ENCODE measurements at places on chromosomes 13 and 19.

DNA sequence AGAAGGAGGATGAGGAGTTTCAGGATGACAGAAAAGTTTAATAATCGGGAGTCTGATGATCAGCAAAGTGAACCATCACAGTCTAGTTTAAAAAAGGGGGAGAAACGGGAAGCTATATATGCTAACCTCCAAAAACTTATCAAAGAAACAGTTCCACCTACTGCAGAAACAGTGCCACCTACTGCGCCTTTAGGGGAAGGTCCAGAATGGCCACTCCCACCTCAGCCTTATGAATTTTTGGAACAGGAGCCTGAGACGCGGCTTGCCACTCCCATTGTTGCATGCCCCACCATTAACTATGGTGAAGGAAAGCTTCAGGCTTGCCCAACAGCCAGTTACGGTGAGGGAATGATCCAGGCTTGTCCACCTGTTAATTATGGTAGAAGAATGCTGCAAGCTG is 929.0 kb downstream of the SLITRK6 start:
- DNase-seq: no peak

GRCh38 chr13:74217811-74218210 is 83.6 kb upstream of the KLF12 start:
- DNase-seq: no peak

DNA sequence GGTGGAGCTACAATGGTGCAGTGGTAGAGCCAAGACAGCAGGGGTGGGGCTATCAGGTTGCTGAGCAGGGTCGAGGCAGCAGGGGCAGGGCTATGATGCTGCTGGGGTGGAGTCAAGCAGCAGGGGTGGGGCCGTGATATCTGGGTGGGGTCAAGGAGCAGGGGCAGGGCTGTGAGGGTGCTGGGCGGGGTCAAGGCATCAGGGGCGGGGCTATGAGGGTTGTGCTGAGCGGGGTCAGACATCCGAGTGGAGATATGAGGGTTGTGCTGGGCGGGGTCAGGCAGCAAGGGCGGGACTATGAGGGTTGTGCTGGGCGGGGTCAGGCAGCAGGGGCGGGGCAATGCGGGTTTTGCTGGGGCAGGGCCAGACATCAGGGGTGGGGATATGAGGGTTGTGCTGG is 14.7 kb downstream of the HCN2 start:
- DNase-seq: no peak

GRCh38 chr19:311813-312261 is 20.6 kb upstream of the PLPP2 start:
- no peak for DNase-seq

DNA sequence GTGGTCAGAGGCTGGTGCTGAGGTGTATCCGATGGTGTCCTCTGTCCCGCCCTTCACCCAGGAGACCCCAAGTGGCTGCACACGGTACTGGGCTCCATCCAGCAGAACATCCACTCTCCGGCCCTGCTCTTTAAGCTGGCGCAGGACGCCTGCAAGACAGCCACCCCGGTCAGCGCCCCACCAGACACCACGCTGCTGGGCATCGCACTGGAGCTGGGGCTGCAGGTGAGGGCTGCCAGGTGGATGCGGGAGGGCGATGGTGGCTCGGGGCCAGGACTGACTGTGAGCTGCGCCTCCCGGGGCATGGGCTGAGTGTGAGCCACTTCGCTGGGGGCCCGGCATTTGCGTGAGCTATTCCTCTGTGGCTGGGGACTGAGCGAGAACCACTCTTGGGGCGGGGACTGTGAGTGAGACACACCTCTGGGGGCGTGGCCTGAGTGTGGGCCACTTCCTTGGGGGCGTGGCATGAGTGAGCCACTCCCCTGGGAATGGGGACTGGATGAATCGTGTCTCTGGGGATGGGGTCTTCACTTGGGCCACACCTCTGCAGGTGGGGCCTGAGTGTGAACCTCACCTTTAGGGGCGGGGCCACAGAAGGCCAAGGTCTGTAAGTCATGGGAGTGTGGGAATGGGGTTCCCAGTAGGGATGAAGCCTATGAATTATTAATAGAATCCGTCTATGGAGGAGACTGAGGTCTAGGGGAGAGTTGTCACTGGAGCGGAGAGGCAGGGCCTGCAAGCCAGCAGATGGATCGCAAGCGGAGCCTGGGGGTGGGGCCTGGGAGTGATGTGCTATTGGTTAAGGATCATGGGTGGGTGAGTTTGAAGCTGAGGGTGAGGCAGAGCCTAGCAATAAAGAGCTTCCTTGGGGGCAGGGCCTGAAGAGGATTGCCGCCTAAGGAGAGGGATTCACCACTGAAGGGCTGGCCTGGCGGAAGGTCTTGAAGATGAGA is 30.5 kb downstream of the ZSWIM4 start:
- no peak for DNase-seq

DNA sequence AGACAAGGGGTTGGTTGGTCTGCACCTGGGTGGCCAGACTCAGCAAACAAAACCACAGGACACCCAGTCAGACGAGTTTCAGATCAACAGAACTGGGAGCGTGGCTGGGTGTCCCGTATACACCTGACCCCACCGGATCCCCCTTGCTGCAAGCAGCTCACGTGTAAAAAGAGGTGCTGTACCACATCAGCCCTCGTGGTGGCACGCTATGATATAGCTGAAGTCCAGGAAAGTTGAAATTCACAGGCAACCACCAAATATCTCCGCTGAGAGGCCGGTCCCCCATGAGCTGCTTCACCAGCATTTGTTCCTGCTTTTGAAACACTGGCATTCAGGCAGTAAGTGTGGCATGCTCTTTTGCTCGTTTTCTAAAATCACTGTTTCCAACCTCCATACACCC is 92.3 kb downstream of the TUBA3C start:
- DNase-seq: no peak

DNA sequence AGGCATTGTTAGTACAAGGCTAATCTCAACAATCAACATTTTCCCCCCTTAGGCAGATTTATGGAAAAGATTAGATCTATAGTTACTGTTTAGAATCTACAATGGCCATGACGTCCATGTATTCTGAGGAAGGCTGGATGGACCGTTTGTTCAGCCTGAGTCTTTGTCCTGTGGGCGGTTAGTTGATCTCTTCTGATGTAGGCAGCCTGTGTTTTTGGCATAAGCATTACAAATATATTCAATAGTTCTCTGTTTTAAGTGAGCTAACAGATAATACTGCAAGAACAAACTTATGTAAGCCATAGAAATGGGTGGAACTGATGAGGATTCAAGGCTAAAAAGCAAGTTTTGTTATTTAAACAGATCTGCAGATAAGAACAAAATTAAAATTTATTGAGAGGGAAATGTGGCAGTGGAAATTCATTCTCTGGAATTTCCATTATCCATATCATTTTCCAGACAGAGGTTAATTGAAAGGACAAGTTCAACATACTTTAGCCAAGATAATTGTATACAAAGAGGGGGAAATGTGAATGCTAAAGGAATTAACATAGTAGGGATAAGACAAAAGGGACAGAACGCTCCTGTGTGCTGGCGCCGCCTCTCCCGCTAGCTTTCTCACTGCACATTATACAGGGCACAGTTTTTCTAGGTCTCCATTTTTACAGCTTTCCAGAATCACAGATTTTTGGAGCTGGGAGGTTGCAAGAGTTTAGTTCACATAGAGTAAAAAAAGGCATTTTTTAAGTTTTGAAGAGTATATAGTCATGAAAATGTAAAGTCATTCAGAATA is 48.6 kb downstream of the FAM124A start:
- DNase-seq: no peak

- no peak for DNase-seq
These were observed 955.6 kb downstream of the UQCRFS1 start for GRCh38 chr19:28257396-28257795.

DNA sequence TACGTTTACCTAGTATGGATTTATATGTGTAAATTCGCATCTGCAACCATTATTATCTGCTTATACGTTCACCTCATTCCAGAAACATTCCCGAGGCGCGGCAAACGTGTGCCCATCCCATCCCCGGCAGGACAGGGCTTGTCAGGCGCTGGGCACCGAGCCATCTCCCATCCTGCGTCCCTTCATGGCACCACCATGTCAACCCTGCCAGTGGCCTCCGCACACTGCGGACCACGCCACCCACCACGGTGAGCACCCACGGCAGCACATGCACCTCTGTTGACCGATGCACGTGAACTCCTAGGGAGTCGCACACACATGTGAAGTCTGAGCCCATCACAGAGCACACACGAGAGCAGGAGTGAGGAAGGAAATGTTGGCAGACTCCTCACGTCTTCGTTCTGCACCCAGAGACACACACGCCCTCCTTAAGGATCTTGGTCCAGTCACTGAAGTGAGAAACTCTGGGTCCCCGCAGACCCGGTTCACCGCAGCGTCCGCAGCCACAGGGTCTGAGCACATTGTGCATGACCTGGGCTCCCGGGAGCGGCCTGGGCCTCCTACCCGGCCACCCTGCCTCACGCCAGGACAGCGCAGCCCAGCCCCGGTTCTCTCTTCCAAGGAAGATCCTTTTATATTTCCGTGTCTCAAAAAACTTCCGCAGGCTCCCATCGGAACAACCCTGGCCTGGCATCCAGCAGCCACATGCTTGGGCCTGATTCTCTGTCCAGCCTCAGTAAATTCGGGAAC is 68.4 kb upstream of the C13orf46 start:
- no peak for DNase-seq

DNA sequence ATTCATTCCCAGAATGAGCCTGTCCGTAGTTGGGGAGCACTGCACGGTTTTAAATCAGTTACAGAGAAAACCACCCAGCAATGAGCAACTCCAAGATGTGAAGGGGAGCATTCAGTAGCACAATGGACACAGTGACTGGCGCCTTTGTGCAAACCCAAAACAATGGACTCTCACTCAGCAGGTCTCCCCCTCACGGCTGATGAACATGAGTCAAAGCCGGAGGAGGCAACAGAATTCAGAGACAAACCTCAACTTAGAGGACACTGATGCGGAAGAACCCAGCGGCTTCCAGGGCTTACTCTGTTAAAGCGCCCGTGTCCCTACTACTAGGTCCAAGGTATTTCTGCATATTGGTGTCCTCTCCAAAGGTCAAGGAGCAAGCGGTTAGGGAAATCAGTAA is 17.7 kb downstream of the PLEKHF1 start:
- DNase-seq: no peak

DNA sequence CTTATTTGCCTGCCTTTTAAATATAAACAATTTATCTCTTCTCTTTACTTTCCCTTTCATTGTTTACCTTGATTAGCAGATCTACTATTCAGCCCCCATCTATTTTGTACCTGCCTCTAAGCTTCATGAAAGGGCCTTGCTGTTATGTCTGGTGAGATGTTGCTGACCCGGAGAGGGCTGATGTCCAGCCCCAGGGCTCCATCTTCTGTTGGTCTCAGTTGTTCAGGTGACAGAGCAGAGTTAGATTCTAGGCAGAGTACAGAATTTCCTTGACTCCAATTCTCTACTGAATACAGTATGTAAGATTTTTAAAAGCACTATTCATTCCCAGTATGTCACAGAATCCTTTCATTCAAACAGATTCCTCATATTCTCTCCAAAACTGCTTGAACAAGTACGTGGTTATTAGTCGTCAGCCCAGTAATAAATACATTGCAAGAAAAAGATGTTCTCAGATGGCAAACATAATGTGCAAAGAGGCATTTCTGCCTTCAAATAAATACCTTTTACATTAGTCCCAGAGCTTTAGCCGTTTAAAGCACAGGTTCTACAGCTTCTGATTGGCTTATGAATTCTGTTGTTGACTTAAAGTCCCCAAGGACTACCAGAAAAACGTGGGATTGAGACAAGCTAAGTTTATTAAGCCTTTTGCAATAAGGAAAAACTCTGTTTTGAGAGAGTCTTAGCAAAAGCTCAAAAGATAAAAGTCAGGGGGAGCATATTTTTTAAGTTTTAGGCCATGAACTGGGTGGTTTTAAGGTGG is 159.1 kb downstream of the GPC5 start:
- no peak for DNase-seq

GRCh38 chr19:55831846-55832245 is at the start of gene NLRP11:
Gene NLRP11 (minus strand): TSS chr19:55831999. CDS start chr19:55818174, 13,825 bp downstream.
- DNase-seq: no peak

GRCh38 chr13:50686551-50686950 is 156.9 kb downstream of the DLEU7 start:
- DNase-seq: no peak

DNA sequence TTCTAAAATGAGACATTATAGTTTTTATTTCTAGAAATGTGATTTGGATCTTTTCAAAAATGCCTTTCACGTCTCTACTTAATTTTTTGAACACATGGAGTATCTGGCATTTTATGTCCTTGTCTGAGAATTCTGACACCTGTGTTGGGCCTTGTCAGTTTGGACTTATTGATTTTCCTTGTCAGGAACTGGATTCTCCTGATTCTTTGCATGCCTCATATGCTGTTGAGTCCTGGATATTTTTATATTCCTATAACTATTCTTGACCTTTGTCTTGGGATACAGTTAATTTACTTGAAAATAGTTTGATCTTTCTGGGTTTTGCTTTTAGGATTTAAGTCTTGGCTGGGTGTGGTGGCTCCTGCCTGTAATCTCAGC is 10.3 kb downstream of the ADPRHL1 start:
- no peak for DNase-seq

DNA sequence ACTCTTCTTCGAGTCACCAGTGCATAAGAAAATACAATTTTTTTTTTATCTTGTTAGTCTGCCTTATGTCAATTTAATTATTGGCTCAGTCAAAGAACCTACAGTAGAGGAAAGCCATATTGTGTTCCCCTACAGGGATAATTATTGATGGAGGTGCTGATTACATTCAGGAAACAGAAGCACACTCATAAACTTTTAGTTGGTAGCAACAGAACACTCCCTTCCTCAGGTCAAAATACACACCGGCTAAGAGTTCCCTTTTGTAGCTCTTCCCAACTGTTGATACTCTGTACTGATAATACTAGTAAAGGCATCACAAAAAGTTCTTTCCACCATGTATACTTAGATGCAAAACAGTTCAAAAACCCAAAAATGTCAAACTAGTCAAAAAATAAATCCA is 18.4 kb downstream of the FOXO1 start:
- no peak for DNase-seq

- no peak for DNase-seq
These were observed at the start of gene CABP5 for GRCh38 chr19:48043675-48044258. Gene CABP5 (minus strand): TSS chr19:48044079. CDS start chr19:48043922, 157 bp downstream.

DNA sequence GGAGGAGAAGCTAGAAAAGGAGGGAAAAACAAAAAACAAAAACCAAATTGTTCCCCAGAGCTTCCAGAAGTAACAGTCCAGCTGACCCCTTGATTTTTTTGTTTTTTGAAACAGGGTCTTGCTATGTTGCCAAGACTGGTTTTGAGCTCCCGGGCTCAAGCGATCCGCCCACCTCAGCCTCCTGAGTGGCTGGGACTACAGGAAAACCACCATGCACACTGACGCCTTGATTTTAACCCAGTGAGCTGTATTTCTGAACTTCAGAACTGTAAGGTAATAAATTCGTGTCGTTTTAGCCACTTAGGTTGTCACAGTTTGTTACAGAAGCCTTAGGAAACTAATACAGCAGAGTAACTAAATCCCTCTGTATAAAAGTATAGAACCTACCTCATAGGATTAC is 1.1 kb upstream of the NEK3 start:
- no peak for DNase-seq

GRCh38 chr19:31314849-31315629 is 34.2 kb downstream of the TSHZ3 start:
- no peak for DNase-seq

DNA sequence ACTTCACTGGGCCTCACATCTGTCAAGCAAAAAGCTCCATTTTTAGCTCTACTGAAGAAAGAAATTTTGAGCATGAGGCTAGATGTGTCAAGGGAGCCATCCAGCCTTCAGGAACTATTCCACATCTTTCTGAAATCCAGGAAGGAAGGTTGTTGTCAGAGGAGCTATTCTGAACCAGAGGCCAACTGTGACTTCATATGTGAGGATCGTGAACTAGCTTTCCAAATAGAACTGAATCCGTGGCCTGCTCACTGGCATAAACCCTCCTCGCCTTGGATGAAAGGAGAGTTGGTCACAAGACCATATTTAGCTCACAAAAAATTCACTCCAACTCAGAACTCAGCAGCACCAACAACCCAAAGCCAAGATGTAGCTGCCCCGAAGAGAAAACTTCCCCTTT is 195.8 kb downstream of the FOXO1 start:
- DNase-seq: no peak
